ENCODE measurements at places on chromosomes 7 and 10.

GRCh38 chr7:36278620-36279172 lies 111.0 kb upstream of the ANLN start:
- peak; percentile 87 for DNase-seq

GRCh38 chr10:124706462-124707143 lies 37.6 kb downstream of the FAM53B start:
- no peak for DNase-seq

DNA sequence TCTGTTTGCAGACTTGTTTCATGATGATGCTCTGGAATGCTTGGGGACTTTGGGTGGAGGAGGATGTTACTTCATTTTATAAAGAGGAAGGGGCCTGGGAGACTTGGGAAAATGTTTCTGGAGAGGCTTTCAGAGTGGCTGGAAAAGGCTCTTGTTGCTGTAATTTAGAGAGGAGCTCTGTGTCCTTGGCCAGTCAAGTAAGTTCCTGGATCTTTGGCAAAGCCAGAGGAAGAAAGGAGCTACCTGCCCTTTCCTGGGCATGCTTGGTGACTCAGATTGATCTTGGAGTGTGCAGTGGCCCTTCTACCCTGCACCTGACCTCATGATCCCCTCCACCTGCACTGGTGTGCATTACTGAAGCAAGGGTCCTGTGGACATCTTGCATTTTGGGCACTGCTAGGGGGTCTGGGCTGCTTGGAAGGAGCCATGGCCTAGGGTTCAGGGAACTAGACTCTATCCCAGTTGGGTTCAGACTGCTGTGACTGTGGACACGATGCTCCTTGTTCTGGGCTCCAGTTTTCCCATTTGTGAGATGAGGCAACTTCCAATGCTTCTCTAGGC lies 56.1 kb downstream of the ADCYAP1R1 start:
- DNase-seq: no peak

DNA sequence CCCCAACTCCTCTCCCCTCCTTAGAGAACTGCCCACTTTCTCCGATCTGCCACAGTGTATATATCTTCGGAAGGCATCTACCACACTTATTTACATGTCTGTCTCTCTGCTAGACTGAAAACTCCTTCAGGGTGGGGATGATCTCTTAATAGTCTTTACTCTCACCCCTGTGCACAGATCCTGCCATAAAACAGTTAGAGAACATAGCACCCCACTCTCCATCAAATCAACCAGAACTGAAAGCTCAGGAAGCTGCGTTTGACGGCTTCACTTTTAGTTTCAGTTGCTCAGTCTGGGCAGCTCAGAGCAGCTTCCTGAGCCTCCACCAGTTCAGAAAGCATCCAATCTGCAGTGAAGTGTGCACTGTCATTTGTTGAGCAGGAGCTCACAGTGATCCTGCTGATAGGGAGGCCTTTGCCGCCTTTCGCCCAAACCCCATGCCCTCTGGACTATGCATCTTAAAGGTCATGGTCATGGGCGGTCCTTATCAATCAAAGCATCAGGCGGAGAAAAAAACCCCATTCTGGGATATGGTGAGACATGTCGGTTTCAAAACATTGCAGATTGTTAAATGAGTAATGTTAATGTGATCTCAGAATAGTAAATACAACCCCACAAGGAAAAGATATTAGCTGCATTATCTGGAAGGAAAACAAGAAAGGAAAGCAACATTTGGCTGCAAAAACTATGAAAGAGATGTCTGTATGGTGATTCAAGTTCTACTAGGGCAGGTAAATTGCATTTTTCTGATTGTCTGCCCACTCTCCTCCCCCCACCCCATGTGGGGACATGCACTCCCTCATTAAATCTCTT lies 167.1 kb upstream of the ADO start:
- no peak for DNase-seq

- no peak for DNase-seq
Observed at GRCh38 chr10:1964476-1964875, 227.2 kb upstream of the ADARB2 start.

GRCh38 chr7:29815181-29816105 lies 9.1 kb downstream of the WIPF3 start:
- no peak for DNase-seq

GRCh38 chr10:75655791-75656451 lies 224.5 kb downstream of the LRMDA start:
- no peak for DNase-seq

DNA sequence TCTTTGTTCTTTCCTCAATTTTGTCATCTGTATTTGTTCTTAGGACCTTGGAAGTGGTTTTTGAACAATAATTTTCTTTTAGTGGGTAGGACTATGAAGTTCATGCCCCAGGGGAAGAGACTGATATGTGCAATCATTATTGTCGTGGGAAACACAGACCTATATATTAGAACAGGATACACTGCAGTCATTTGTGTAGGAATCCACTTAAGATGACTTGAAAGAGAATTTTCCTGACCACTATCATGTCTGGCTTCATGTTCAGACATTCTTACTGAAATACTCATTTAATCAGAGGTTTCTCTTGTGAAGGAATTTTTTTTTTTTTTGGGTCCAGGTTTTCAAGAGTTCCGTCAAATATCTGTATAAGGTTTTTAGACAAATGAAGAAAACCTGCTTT lies 163.6 kb downstream of the SUGCT start:
- no peak for DNase-seq

DNA sequence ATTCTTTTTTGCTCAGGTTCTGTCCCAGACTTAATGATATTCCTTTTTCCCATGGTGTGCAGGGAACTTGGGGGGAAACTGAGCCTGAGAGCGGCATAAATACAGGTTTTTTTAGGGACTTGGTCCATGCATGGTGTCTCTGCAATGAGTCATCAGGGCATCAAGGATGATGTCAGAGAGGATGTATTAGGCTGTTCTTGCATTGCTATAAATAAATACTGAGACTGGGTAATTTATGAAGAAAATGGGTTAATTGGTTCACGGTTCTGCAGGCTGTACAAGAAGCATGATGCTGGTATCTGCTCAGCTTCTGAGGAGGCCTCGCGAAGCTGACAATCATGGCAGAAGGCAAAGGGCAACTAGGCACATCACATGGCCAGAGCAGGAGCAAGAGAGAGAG lies 185.4 kb downstream of the RAB11FIP2 start:
- no peak for DNase-seq

DNA sequence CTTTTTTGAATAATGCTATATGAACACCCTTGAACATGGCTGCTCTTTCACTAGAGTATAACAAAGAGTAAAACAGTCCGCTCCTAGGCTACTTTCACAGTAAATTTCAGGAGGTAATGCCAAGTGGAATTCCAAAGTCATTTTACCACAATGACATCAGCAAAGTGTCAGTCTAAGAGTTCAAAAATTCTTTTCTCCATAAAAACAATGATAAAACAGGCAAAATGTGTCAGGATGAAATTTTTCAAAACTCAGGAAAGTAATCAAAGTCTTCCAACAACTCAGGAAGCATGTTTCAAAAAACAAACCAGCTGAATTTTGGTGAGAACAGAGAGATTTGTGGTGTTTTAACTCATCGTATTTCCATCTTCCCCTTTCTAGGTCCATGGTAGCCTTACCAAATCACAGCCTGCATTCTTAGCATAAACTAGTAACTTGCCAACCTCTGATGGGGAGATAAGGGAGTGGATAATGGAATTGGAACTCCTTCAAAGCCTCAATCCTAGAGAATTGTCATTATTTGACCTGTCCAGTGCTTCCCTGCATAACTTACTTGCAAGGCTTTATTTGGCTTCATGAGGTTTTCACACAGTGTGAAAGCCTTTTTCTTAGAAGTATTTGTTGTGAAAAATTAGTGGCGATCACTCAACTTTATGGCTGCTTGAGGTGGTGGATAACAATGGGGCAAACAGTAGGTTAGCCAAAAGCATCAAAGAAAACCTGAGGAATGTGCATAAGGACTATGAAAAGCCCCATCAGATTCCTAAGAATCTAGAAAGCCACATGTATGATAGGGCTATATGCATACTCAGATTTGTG lies 302.7 kb downstream of the HDAC9 start:
- no peak for DNase-seq

DNA sequence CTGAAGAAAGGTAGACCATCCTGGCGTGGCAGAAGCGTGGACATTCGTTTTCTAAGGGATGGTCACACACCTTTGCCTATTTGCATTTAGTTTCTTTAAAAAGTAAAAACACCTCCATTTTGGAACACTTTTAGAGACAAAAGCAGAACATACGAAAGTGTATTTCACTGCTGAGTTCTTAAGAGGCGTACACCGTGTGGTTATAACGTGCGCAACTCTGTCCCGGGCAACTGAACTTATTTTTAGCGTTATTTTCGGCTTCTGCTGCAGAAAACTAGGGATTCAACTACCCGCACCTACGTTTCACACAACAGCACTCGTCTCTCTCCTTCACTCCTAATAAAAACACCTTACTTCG lies 557 bp upstream of the LSM8 start:
- DNase-seq: no peak

DNA sequence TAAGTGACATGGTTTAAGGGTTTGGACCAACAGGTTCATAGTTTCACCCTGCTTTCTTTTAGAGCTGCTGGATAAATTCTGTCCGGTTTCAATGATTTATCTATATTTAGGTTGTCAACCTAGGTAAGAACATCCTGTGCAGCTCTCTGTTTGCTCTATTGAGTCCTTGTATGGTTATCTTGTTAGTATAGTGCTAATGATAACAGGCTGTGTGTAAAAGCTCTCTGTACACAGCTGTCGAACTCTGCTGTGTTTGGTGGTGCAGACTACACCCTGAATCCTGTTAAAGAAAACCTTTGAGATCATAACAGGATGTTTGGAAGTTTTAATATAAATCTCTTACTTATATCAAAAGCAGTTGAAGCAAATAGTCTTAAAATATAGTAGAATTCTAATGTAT lies 219.2 kb downstream of the SDK1 start:
- peak; percentile 69 for DNase-seq

GRCh38 chr7:39540320-39540719 lies 25.9 kb upstream of the YAE1 start:
- peak; percentile 70 for DNase-seq

DNA sequence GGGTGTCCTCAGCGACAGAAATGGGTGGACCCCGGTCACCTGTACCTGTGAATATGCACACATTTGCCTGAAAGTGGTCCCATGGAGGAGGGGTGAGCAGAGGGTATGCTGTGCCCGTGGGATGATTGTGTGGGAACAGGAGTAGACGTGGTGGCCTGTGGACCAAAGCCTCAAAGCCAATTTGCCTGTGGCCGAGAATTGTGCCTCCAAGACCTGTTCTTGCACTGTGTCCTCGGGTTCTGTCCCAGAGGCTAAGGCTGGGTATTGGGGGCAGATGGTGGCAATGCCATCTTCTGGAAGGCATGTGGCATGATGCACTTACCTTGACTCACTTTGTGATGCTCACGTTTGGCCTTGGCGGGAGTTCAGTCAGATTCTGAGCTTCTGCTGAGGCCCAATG lies 351.0 kb downstream of the TCERG1L start:
- no peak for DNase-seq

DNA sequence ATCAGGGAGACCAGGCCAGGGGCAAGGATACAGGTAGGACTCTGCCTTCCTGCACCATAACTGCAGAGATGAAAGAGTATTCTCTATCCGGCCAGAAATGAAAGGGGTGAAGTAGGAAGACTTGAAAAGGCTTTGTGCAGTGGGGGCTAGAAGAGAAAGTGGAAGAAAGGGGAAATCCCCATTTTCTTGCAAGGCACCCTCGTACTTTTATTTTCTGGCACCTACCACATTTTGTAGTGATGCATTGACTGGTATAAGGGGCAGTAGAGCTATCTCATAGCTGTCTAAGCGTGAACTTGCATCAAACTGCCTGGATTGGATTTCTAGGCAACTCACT lies 752 bp upstream of the CAMK2G start:
- DNase-seq: no peak

DNA sequence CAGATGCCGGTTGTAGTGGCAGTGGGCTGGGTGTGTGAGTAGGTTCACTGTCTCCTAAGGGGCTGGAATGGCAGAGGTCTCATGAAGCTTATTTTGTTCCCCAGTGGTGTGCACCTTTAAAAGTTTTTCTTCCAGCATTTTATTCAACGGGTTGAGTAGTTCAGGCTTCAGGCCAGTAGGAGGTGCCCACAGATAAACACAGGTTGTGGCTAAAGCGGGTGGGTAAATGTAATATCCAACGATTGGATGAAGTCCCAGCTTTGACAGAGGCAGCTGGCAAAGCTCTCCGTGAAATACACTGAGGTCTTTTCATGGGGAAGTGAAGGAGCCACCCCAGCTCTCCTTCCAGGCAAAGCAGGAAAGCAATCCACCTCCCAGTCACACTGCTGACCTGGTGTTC lies 339.8 kb upstream of the LRRTM3 start:
- DNase-seq: no peak

- no peak for DNase-seq
Observed at GRCh38 chr10:105743343-105744056, 1102.4 kb downstream of the SORCS3 start.

- peak; percentile 25 for DNase-seq
Observed at GRCh38 chr7:140417456-140418155, 13.7 kb downstream of the RAB19 start.

- peak; percentile 23 for DNase-seq
Observed at GRCh38 chr10:43089519-43089918, 12.7 kb downstream of the RET start.

- DNase-seq: peak; percentile 64
Observed at GRCh38 chr7:12490107-12490688, 80.3 kb upstream of the SCIN start.

- DNase-seq: no peak
Observed at GRCh38 chr7:80623503-80624252, 14.8 kb upstream of the CD36 start.

DNA sequence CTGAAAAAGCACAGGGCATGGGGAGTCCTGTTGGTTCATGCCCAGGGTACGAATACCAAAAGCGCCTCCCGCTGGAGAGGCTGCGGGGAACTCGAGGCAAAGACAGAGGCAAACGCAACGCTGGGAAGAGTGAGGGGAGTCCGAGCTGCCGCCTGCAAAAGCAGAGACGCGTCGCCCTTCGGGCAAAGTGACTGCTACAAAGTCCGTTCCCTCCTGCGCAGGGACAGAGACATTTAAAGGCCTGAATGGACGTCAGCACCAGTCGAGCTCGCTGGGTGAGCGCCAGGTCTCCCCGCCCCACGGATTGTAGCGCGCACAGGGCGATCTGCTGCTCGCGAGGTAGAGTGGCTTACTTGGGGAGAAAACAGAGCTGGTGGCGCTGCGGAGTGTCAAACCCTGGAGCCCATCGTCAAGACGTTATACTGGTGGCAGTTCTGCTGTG lies 732.8 kb downstream of the ZWINT start:
- no peak for DNase-seq

DNA sequence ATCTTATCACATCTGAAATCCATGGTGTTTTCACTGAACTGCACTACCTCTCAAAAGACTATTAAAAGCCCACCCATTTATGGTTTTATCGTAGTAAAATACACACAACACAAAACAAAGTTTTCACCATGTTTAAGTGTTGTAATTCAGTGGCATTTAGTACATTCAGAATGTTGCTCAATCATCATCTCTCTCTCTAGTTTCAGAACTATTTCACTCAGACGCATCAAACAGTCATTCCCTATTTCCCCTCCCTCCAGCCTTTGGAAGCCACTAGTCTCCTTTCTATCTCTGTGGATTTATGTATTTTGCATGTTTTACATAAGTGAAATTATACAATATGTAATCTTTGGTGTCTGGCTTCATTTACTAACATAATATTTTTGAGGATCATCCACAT lies 332.6 kb downstream of the TNS3 start:
- no peak for DNase-seq
